NCI-H774 (cell line): ENCODE measurements at places on chromosomes 2 and 18.
A peak's percentile ranks its signal among the peaks of the same experiment; 100 is the strongest.

DNA sequence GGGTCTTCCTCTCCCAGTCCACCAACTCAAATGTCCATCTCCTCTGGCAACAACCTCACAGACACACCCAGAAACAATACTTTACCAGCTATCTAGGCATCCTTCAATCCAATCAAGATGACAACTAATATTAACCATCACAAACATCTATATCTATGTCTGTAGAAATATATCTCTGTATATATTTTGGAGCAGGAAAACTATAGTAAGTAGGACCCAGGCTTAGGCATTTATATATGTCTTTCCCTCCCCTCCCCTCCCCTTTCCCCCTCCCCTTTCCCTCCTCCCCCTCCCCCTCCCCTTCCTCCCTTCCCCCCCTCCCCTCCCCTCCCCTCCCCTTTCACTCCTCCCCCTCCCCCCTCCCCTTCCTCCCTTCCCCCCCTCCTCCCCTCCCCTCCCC lies 210.5 kb downstream of the RNF144A start:
- DNase-seq = no peak

DNA sequence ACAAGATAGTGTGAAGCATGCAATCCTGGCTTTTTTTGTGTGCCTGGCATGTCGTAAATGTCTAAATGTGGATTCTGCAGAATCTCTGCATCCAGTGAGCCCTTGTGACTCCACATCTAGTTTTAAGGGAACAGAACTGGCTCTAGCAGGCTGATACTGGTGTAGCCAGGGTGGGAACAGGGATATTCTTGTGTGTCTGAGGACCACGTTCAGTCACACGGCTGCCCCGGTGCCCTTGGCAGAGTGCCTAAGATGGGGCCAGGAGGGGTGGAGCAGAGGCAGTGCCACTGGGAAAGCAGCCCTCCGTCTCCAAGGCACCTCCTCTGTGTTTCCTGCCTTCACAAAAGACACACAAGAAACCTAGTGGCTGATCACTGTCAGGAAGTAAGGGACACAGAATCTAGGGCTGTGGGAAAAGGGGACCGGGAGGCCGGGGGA lies 91.5 kb upstream of the PARD3B start:
- DNase-seq = peak; percentile 9

DNA sequence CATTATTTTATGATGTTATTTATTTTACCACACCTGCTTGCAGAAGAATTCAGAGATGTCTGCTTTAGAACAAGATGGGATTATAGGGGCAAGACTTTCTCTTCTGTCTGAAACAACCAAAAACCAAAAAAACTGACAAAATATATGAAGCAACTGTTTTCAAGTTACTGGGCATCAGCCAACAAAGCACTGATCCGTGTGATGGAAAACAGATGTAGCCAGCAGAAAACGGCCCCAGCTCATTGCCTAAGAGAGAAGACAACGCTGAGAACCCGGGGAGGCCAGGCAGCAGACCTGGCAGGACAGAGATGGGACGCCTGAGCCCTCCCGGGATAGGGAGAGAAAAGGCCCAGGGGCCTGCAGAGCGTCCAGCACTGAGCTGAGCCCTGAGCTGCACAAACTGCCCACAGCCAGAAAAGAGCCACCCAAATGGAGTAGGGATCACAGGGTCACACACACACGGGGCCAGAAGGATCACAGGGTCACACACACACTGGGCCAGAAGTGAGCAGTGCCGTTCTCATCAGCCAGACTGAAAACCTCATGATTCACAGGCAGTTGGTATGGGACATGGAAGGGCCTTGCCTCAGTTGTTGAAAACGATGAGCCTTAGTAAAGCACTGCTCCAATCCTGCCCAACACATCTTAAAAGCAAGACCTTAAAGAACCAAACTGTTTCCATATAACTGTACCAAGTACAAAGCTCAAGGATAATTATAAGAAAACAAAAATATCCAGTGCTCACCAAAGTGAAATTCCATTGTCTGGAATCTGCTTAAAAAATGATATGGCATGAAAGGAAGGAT lies 12.1 kb downstream of the PXDN start:
- no peak for DNase-seq

DNA sequence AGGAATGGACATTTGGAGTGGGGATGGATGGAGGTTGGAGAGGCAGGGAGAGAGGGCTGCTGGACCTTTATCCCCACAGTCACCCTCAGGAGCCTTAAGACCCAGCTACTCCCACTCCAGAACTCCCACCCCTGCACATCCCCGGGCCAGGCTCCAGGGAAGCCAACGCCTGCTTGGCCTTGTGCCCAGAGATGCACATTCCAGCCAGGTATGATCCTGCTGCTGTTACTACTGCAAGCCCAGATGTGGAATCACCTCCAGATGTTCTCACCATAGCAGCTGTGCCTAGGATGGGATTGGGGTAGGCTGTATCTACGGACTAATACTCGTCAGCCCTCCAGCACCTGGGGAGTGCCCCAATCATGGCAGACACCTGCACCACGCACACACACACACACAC lies 71.7 kb downstream of the ZFP36L2 start:
- DNase-seq = no peak

GRCh38 chr2:8656811-8657210 lies 25.0 kb upstream of the ID2 start:
- DNase-seq = no peak

DNA sequence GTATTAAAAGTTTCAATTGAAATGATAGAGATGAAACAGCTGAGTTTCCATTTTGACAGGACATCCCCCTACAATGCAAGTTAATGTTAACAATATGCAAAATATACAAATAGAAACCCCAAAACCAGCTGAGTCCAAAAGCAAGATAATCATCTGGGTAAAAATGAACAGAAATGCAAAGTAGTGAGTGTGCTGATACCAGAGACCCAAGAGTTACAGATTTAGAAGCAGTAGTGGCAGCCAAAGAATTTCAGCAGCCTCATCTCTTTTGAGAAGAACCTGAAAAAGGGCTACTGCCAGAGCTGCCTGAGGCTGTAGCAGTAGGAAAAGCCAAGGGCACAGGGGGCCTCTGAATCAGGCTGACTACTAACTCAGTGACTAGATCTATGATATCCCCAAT lies 82.6 kb downstream of the THADA start:
- no peak for DNase-seq

DNA sequence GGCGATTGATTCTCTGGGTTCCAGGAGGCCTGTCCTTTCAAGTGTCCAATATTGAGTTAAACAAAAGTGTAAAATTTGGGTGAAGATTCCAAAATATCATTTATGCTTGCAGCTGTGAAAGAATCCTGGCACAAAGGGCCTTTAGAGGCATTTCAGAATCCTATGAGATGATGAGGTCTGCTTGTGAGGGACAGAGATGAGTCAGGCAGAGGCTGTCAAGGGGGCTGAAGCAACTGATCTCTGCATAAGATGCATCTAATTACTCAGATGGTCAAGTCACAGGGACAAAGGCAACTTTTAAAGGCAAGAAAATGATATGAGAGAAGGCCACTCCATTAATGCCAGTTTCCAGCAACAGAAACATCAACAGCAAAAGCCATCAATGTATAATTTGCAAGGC lies 78.8 kb downstream of the FHOD3 start:
- no peak for DNase-seq
